ENCODE measurements at places on chromosomes 12 and 14. TPM values are rescaled to one million over a fixed set of nuclear protein-coding genes. Genes with fewer than 3 reads are reported as not detected.

Gene BDKRB2
- total RNA-seq, result 2.6 TPM

Gene KRT81
- 4,015 TPM for total RNA-seq

Gene CD69
- not detected for total RNA-seq

Gene IPO4
- 88.2 TPM for total RNA-seq

Gene KERA
- not detected for total RNA-seq

Gene CIDEB
- total RNA-seq, result 0.35 TPM

Gene ING4
- total RNA-seq, result 16.8 TPM

Gene SERPINA5
- 0.16 TPM for total RNA-seq
